ENCODE measurements at places on chromosomes 12 and 14.

DNA sequence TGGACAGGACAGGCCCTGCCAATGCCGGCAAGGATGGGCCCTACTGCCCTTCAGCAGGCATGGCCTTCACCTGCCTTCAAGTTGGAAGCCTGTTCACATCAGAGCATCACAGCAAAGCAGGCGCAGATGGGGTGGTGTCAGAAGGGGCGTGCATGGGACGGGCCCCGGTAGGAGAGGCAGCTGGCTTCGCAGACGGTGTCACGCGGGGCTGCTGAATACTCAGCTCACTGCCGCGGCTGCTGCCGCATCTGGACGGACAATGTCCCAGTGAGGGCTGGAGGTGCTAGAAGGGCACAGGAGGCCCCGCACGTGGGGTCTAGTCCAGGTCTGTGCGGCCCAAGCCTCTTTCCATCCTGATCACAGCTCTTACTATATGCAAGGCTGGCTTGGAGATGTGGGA lies 42.1 kb downstream of the LRCOL1 start:
- H3K27me3 ChIP-seq: no peaks in the 10 kb centered on the region
- peaks cover 85% of the 10 kb centered on the region for H3K36me3 ChIP-seq
- no peak overlapping the region for H3K4me3 ChIP-seq
- DNase-seq: no peak

- H3K27me3 ChIP-seq: no peaks in the 10 kb centered on the region
- no peak overlapping the region for H3K27ac ChIP-seq
- no peaks in the 10 kb centered on the region for H3K36me3 ChIP-seq
- no peak for DNase-seq
- no peak overlapping the region for H3K4me3 ChIP-seq
Observed at GRCh38 chr12:42789808-42790760, 200.5 kb upstream of the PRICKLE1 start.

DNA sequence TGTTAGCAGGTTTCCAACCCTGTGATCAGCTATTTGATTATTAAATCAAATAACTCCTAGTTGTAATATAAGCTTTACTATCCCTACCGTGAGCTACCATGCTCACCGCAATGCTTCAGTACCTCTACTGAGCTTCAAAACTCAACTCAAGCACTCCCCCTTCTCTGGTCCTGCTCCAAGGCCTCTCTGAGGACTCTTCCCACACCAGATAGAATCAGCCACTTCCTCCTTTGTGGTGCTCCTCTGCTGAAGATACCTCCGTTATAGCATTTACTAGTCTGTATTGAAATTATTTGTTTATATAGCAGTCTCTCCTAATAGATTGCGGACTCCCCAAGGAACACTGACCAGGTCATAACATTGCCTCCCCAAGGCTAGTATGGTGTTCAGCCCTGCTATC lies 17.5 kb downstream of the AREL1 start:
- no peaks in the 10 kb centered on the region for H3K4me1 ChIP-seq
- H3K27ac ChIP-seq: no peak overlapping the region
- H3K36me3 ChIP-seq: peaks cover 10% of the 10 kb centered on the region
- no peak for DNase-seq
- H3K4me3 ChIP-seq: no peak overlapping the region

- H3K36me3 ChIP-seq: no peaks in the 10 kb centered on the region
- H3K27me3 ChIP-seq: peaks cover 33% of the 10 kb centered on the region
- peak overlapping the region; percentile 21 for H3K4me3 ChIP-seq
Observed at GRCh38 chr14:59918824-59919569, 947 bp upstream of the LRRC9 start.

GRCh38 chr14:57818511-57818910 lies 47.4 kb downstream of the SLC35F4 start:
- no peak overlapping the region for H3K27ac ChIP-seq
- H3K4me3 ChIP-seq: no peak overlapping the region

DNA sequence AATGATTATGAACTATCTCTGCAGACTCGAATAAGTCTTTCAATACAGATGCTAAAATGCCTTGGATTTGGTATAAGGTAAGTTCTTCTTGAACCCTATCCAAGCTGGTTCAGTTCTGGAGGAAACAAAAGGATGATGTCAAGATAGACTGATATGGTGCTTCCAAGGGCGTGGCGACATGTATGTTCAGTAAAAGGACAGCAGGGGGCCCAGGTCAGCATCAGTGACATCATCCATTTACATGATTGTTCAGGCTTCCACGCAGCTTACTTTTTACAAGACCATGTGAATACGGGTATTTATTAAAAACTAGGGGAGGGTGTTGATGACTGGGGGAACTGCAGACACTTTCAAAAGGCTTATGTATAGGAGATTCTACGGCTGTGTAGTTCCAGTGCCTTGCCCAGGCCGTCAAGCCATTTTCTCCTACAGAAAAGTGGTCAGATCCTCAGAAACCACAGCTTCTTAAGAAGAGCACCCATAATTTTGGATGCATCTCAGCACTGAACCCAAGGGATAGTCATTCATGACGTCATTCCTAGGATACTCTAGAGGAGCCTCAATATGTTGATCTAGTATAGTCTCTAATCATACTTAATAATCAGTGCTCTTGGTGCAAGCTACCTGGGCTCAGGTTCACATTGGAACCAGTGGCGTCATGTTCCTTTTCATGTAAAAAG lies 527.7 kb downstream of the FUT8 start:
- H3K4me1 ChIP-seq: no peaks in the 10 kb centered on the region
- H3K36me3 ChIP-seq: no peaks in the 10 kb centered on the region
- no peak for DNase-seq
